ENCODE measurements at places on chromosomes 6 and 20.

GRCh38 chr6:34949636-34950035 is 60.6 kb downstream of the ANKS1A start:
- no peak for DNase-seq

GRCh38 chr6:156517088-156517487 is 260.1 kb upstream of the ARID1B start:
- no peak for DNase-seq

DNA sequence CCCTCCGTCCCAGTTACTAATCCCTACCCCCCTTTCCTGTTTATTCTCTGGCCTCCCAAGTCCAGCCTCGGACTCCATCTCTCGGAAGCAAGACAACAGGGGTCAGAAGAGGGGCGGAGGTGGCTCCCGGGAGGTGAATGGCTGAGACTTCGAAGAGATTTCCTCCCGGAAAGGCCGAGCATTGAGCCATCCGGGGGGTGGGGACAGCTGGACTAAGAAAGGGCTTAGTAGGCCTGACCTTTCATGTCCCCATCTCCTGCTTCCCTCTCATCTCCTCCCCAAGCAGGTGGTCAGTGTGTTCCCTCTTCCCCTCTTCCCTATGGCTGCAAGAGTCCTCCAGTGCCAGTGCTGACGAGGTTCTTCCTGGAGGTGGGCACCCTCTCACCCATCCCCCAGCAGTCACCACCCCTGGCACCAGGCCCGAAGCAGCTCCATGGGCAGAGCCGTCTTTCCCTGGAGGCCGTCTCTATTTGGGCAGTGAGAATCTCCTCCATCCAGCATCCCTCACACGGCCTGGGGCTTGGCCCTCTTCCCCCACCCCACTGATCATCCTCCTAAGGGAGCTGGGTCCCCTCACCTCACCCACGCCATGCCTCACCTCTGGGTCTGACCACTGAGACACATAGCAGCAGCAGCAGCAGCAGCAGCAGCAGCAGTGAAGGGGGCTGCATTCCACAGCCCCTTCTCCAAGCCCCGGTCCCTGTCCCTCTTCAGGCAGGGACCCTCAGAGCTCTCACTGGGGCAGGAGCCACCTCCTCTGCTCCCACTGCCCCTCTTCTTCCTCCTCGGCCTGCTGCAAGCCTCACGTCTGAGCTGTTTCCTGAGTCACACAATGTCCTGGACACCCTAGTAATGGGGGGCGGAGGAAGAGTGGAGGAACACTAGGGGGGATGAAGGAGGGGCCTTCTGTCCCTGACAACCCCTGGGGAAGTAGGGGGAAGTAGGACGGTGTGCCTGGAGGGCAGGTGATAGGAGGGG is at the start of gene NOTCH4:
NOTCH4 (minus strand) TSS at position 810 of the 978 bp plus-strand sequence; CDS start at position 671, 139 bp downstream.
- DNase-seq, result no peak

DNA sequence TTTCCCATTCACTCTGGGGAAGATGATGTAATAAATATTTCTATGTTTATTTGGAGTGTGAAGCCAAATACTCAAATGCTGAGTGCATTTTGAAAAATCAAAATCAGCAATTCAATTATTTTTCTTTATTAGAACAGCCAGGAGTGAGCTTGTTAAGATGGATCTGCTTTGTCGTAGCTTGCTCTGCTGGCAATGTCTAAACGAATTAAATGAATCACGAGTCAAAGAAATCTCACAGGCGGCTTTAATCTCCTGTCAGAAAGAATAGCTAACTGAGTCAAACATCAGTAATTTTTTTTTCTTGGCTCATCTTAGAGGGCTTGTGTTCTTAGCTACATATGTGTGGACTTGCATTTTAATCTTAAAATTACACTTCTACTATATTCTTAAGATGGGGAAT is 100.2 kb upstream of the HMGN3 start:
- DNase-seq, result no peak

DNA sequence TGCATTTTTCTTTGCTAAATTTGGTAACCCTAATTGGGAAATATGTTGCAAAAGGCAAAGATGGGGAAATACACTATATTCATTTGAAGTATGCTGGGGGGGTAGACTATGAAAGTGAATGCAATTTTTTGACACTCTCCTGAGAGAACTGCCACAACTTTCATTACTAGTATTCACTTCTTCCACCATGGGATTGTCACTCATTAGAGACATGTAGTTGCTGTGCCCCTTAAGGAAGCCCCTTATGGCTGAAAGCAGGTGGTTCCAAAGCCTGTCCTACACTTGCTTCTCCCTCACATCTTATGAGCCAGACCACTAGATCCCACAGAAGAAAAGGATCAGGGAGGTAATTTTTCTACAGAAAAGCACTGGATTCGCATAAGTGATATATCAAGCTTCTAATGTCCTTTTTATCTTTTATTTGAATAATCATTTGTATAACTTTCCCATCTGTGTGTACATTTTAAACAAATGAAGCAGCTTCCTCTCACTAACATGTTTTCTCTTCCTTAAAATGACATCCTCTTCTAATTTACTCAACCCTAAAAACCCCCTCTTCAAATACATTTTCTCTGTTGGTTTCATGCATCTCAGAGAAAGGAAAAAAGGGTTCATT is 83.8 kb downstream of the GCLC start:
- DNase-seq, result no peak

GRCh38 chr20:44954211-44954610 is 6.0 kb downstream of the TOMM34 start:
- no peak for DNase-seq

- DNase-seq, result no peak
These were observed 106.1 kb downstream of the DTNBP1 start for GRCh38 chr6:15556711-15557110.

DNA sequence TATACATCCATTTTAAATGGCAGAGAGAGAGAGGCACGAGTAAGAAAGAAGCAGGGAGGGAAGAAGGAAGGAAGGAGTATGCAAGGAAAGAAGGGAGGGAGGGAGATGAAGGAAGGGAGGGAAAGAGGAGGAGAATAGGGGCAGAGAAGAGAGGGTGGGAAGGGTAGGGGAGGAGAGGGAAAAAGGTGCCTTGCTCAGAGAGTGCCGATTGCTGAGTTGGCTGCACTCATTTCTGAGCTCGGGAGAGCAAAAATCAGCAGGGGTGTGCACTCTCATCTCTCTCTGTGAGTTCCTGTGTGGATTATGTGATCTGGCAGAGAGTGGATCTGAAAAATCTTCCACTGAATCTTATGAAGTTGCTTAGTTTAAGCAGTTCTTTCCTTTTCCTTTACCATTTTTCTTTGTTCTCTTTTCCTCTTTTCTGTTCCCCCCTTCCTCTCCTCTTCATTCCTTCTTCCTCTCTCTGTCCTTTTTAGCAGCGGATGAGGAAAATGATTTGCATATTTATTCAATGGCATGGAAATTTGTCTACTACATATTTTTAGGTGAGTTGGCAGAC is 108.7 kb downstream of the PERP start:
- no peak for DNase-seq

GRCh38 chr6:56795466-56796195 is 152.9 kb upstream of the DST start:
- no peak for DNase-seq

DNA sequence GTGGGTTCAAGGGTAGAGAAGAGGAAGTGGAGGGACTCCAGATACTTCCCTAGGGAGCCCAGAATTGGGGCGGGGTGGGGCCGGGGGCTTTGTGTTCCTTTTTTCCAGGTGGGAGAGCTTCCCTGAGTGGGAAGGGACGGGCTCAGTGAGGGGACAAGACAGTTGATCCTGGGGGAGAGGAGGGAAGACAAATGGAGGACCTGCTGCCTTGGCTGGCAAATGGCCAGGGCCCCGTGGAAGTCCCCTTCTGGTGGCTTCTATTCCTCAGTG is 2.6 kb downstream of the CTSZ start:
- DNase-seq, result no peak

DNA sequence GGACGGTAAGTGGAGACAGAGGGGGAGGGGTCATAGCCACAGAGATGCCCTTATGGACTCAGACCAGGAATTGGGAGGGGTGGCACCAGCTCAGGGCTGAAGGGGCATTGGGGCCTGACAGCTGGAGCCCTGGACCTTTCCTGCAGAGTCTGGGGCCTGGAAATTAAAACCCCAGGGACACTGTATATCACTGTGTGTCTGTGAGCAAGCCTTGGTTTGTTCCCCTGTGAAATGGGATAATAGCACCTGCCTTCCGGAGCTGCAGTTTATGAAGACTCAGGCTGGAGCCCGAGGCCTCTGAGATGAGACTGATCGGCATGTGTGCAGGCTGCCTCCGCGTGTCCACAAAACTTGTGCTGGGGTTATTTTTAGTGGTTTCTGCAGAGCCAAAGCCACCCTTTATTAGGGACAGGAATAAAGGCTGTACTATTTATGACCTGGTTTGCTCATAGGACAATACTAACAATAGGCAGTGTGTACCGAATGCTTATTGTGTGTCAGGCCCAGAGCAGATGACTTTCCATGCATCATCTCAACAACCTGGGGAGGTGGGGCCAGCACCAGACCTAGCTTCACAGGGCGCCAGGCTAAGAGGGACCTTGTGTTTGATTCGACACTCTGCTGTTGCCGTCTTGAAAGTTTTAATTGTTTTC is 22.6 kb downstream of the MYH7B start:
- no peak for DNase-seq

- no peak for DNase-seq
These were observed 547.8 kb downstream of the CDH26 start for GRCh38 chr20:60506061-60506460.

DNA sequence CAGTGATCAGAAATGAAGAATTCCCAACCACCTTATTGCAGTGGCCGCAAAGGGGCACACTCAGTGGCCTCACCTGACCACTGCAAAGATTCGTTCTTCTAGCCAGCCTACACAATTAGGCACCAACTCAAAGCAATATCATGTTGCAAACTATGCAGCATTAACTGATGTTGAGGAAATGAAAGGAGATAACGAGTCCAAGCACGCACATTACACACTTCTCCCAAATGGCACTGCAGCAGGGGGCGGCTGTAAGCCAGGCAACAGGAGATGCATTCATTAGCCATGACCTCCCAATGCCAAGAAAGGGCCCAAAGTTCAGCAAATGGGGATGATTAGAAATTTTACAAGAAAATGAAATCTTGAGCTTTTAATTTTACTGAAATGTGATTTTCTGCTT is 39.3 kb downstream of the ATXN1 start:
- DNase-seq, result no peak

- DNase-seq, result no peak
These were observed 330.8 kb upstream of the SPTLC3 start for GRCh38 chr20:12677925-12678324.

GRCh38 chr6:64294034-64294433 is 658.4 kb downstream of the PHF3 start:
- DNase-seq, result no peak

GRCh38 chr20:1401451-1401907 is 8.6 kb upstream of the FKBP1A start:
- no peak for DNase-seq

DNA sequence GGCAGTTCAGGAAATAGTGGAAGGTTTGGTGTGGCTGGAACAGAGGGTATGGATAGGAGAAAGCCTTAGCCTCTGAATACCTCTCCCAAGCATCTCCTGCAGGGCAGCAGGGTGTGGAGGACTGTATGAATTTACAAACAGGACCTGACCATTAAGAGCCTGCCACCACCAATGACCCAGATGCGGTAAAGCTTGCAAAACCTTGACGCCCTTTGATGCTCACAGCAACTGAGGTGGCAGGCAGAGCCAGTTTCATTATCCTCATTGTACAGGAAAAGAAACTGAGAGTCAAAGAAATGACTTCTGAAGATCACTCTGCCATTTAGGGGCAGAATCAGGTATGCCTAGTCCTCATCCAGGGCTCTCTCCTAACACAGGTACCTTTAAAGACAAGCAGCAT is 2.4 kb downstream of the HM13 start:
- no peak for DNase-seq

DNA sequence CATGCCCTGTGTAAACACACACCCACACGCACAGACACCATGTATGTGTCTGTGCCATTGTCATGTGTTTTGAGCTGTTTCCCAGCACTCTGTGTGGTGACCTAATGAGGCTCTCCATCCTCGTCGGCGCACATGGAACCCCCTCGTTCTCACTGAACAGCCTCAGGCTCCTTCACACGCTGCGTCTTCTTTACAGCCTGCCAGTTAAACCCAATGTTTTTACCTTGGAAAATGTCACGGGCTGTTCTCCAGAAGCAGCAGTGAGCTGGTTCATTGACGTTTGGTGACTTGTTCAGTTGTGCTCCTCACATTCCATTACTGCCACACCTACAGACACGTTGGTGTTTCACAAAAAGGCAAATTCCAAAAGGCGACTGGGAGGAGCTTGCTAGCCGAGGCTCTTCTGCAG is 201.0 kb upstream of the FOXQ1 start:
- no peak for DNase-seq

DNA sequence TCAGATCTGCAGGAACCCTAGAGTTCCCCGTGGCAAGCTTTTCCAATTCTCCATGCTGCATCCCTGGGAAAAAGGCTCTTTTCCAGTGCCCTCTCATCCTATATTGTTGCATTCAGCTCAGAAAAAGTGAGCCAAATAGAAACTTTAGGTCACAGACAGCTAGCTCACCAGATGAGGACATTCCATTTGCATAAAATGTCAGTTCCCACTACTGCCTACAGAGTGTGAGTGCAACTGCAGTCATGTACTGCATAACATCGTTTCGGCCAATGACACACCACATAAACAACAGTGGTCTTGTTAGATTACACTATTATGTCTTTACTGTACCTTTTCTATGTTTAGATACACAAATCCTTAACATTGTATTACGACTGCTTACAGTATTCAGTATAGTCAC is 8.6 kb downstream of the HS3ST5 start:
- no peak for DNase-seq

- DNase-seq, result no peak
These were observed 121.9 kb downstream of the INSM1 start for GRCh38 chr20:20489648-20490341.

- DNase-seq, result no peak
These were observed 85.5 kb downstream of the UNC5CL start for GRCh38 chr6:40953486-40953885.

DNA sequence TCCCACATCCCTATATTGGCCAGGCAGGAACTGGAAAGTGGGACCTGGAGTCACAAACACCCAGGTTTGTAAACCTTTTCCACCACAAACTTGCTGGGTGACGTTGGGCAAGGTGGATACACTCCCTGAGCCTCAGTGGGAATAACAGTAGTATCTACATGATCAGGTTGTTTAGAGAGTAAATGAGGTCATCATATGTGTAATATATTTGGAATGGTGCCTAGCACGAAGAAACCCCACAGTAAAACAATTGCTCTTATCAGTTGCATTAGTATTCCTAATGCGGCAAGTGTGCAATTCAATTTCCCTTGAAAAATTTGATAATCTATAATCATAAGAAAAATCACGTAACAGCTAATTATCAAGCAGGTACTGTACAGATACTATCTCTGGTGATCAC is 51.9 kb downstream of the HIVEP2 start:
- DNase-seq, result no peak

DNA sequence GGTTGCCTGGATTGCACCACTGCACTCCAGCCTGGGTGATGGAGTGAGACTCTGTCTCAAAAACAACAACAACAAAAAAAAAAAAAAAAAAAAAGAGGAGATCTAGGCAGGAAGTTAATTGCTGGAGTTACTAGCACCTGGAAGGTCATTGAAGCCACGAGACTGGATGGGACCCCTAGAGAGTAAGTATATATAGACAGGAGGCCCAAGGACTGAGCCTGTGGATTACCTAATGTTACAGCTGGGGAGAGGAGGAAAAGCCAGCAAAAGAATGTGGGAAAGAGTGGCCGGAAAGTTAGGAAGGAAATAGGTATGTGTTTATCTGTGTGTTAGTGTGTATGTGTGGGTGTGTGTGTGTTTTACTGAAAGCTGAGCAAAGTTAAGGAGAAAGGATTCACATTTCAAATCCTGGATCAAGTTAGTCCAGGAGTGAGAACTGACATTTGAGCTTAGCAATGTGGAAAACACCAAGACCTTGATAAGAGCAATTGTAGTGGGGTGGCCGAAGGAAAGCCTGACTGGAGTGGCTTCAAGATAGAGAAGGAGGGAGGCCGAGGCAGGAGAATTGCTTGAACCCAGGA is 38.4 kb downstream of the ANKRD6 start:
- DNase-seq, result no peak
